Effector memory CD8-positive, alpha-beta T cell (primary cell): ENCODE measurements at places on chromosomes 12 and 14.
A peak's percentile ranks its signal among the peaks of the same experiment; 100 is the strongest.

DNA sequence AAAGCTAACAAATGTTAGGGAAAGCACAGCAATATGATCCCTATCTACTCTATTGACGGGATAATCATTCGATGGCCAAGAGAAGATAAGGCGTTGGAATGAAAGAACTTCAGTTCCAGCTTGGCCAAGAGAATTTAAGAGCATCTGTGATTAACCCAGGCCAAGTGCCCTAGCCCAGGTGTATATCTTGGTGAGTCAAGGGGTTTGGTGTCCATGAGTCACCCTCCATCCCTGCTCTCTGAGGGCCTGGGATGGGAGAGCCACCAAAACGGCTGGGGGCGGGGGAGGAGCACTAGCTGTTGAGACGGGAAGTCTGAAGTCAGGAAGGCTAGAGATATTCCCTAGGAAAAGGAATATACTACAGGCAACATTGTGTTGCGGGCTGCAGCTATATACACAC lies 13.0 kb downstream of the TBPL2 start:
- no peak for DNase-seq

- DNase-seq: no peak
Observed at GRCh38 chr12:5487948-5488625, 56.2 kb downstream of the NTF3 start.

- no peak for DNase-seq
Observed at GRCh38 chr12:113075137-113075683, 18.7 kb downstream of the DTX1 start.

GRCh38 chr12:48716493-48717251 lies at the start of gene CCNT1:
Gene CCNT1, minus strand, starts transcription at chr12:48716707. Its CDS starts 32 bp downstream, at chr12:48716675.
- DNase-seq: peak; percentile 98

- DNase-seq: no peak
Observed at GRCh38 chr14:56891226-56891625, 80.9 kb upstream of the OTX2 start.

GRCh38 chr12:104467346-104467837 lies 10.6 kb downstream of the CHST11 start:
- DNase-seq: no peak

DNA sequence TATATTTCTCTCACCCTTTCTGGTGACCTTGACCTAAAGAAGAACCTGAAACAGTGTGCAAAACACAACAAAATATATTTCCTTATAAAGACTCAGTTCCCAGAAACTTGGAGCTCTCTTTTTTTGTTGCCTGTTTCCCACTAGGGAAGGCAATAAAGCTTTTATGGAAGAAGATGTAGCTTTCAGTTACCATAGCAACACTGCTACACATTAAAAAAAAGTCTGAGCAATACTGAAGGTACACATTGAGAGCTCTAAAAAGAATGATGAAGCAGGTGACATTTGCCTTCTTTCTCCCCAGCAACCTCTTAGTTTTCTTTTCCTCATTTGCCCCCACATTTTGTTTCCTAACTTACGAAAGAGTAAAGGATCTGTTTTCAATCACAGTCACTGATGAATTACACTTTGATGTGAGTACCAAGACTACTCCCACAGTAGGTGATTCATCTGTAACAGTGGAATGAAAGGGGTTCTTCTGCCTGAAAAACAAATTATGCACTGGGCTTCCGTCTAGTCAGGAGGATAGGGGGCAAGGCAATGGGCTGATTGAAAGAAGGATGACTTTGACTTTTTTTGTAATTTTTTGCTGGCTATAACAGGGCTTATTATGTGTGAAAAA lies 1.1 kb upstream of the CATSPERB start:
- DNase-seq: no peak

- DNase-seq: no peak
Observed at GRCh38 chr14:78666336-78667056, 496.3 kb downstream of the NRXN3 start.

- DNase-seq: no peak
Observed at GRCh38 chr14:41642367-41642766, 35.7 kb downstream of the LRFN5 start.

DNA sequence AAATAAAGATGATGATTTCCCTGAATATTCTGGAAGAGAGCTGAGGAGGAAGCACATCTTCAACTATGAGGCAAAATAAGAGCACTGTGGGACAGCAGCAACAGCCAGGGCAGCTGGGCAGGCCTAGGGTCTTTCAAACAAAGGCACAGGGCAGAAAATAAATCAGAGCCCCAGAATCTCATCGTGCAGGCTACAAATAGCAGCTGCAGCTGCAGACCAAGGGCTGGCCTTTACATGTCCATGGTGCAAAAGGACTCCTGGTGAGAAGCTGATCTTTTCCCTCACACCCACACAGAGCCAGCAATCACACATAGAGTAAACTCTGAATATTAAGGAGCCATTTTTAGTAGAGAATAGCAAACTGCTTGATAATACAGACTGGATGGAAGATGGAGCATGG lies 13.6 kb upstream of the MYBPC1 start:
- no peak for DNase-seq

DNA sequence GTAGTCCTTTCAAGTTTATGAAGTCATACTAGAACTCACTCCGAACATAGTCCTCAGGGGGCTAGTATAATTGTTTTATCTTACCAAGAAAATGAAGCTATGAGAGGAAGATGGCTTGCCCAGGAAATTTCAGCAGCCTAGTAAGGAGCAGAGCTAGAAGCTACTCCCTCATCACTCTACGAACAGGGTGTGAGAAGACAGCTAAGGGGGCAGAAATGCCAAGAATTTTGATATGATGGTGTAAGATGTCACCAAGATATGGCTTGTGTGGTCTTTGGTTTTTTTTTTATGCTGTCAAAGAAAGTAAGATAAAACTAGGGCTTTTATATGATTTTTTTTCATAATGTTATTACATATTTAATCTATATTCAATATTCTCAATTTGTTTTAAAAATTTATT lies 47.6 kb downstream of the PRICKLE1 start:
- no peak for DNase-seq

DNA sequence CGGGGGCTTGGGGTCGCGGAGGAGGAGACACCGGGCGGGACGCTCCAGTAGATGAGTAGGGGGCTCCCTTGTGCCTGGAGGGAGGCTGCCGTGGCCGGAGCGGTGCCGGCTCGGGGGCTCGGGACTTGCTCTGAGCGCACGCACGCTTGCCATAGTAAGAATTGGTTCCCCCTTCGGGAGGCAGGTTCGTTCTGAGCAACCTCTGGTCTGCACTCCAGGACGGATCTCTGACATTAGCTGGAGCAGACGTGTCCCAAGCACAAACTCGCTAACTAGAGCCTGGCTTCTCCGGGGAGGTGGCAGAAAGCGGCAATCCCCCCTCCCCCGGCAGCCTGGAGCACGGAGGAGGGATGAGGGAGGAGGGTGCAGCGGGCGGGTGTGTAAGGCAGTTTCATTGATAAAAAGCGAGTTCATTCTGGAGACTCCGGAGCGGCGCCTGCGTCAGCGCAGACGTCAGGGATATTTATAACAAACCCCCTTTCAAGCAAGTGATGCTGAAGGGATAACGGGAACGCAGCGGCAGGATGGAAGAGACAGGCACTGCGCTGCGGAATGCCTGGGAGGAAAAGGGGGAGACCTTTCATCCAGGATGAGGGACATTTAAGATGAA lies 630 bp downstream of the FOS start:
- DNase-seq: peak; percentile 53

DNA sequence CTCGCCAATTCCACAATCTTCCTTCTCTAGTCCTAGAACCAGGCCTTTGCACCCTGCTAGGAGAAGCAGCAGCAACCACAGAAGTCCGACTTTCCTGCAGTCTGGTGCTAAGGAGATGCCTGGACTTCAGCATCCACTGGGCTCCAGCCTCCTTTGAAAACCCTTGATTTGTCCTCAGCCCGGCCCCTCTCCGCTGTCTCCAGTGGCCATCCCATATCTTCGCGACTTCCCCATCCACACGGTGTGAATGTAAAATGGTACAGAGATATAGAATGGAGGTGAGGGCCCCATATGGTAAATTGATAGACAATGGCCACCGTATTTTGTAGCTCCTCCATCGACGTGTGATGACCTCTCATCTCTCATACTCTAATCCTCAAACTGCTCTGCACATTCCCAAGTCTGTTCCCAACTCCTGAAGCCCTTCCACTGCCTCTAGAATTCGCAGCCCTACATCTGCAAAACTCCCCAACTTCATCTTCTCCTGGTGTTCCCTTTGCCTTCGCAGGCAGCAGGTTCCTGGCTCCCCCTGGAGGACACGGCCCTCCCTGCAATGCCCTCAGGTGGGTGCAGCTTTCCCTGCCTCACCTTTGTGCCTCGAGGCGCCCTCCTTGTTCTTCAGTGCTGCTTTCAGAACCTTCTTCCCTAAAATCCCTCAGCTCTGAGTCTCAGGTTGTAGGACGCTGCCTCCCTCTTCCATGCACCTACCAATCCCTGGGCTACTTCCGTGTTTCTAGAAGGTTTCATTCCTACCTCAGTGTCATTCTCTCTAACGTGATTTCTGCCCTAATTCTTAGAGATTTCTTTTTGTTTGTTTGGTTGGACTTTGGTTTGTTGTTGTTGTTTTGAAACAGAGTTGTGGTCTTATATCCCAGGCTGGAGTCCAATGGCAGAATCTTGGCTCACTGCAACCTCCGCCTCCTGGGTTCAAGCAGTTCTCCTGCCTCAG lies 36.7 kb downstream of the TMBIM6 start:
- DNase-seq: peak; percentile 69

- no peak for DNase-seq
Observed at GRCh38 chr14:94761348-94761996, 8.4 kb downstream of the GSC start.

- no peak for DNase-seq
Observed at GRCh38 chr12:62861586-62861985, 73.4 kb downstream of the PPM1H start.

- no peak for DNase-seq
Observed at GRCh38 chr14:70893858-70894291, 13.4 kb upstream of the PCNX1 start.

GRCh38 chr14:66477567-66477966 lies 8.6 kb upstream of the CCDC196 start:
- DNase-seq: no peak

DNA sequence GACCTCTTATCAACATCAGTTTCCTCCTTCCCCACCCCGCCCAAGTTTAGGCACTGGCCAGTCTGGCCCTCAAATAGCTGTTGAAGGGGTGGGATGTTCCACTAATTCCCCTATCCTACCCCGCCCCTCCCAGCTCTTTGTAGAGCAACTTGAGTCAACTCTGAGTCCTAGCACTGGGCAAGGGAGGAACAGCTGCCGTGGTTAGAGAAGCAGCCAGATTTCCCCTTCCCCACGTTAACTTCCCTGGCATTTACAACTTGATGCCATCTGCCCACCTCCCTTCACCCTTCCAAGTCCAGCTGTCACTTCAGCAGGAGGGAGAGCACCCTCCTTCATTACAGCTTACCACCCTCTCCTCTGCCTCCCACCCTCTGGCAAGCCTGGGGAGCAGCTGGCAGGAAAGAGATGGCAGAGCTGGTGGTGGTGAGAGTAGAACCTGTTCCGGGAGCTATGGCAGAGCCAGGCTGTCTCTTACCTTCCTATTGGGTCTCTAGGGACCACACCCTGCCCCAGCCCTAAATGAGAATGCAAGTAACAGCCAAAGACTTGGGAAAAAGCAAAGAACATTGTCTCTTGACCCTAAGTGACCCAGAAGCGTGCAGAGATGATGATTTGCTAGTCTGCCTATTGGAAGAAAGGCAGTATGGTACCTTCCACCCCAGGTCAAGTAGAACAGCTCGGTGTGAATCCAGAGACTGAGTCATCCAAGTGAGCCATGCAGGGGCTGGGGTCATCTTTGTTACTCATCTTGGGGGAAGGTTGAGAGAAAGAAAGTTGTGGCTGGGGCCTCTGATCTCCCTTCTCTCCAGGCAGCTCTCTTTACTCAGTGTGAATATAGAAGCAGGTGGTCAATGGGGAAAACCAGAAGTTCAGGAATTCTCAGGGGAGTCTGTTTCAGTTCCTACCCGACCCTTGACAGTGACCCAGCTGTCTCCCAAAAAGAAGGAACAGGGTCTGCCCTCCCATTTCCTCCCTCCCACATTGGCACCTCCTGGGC lies 1.5 kb downstream of the BLOC1S1 start:
- DNase-seq: no peak

DNA sequence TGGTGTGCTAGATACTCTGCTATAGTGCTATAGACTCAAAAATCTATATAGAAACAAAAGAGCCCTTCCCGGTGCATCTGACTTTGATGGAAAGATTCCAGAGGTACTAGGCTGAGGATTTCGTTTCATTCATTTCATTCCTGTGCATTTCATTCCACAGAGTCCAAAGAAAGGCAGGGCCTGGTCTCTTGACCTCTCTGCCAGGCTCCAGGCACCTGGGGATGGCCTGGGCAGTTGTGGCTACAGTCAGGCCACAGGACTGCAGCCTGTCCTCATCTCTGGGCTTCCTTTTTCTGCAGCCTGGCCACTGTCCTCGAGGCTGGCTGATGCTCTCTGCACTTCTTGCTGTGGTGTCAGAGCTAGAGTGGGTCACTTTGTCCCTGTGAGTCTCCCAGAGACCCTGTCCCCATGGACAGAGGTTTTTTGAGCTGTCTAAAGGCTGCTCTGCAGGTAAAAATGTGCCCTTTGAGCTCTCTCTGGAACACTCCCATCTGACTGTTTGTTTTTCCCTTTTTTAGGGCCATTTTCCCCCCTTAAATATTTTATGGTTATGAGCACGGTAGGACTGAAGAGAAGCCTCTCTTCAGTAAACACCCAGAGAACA lies 3.2 kb upstream of the VDR start:
- no peak for DNase-seq
